Stimulated activated CD4-positive, alpha-beta T cell treated with anti-CD3 and anti-CD28 coated beads, Interleukin-15, amount 100 ng/mL, for 1 hour (primary cell): ENCODE measurements at places on chromosomes 7 and 10.

- DNase-seq = no peak
Measured at GRCh38 chr10:36634916-36635315, 490.5 kb upstream of the ANKRD30A start.

GRCh38 chr10:73763343-73763742, 18.5 kb upstream of the CHCHD1 start:
- no peak for DNase-seq

DNA sequence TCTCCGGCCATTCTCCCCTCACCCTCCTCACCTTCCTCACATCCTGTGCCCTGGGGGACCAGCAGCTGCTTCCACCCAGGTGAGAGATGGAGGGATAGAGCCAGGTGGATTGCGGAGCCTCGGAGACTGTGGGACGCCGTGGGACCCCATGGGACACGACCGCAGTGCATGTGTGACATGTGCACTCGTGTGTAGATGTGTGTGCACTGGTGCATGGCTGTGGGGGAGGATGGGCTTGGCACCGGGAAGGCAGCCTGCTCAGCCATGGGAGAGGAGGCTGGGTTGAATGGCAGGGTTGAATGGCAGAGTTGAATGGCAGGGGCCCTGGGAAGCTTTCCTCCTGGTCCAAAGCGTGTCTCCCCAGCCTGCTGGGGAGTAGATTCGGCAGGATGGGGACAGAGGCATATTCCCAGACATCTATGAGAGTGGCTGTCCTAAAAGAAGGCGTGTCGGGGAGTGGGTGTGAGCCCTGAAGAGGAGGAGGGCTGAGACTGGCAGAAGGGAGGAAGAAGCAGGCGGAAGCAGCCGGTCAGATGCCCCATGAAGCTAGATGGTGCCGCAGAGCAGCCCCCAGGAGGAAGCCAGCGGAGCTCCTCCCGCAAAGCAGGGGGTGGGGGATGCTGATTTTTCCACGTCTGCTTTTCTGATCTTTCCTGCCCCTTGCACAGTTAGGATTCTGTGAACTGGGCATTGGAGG, 815 bp downstream of the GIMAP8 start:
- DNase-seq = peak; percentile 37

DNA sequence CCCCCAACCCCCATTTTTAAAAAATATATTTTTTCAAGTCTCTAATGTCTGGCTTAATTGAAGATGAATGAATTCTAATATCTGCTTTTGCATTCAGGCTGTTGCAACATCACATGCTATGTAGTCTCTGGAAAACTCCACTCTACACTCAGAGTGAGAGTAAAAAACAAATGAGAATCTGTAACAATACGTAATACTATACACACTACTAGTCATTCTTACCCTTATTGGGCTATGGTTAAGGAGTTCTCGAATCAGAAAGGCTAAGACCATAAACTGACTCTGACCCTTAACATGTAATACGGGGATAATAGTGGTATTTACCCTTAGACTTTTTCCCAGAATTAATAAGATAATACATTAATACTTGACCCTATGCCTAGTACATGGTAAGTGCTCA, 42.9 kb upstream of the TMEM168 start:
- no peak for DNase-seq

- DNase-seq = no peak
Measured at GRCh38 chr10:35563261-35563891, 41.8 kb upstream of the GJD4 start.

DNA sequence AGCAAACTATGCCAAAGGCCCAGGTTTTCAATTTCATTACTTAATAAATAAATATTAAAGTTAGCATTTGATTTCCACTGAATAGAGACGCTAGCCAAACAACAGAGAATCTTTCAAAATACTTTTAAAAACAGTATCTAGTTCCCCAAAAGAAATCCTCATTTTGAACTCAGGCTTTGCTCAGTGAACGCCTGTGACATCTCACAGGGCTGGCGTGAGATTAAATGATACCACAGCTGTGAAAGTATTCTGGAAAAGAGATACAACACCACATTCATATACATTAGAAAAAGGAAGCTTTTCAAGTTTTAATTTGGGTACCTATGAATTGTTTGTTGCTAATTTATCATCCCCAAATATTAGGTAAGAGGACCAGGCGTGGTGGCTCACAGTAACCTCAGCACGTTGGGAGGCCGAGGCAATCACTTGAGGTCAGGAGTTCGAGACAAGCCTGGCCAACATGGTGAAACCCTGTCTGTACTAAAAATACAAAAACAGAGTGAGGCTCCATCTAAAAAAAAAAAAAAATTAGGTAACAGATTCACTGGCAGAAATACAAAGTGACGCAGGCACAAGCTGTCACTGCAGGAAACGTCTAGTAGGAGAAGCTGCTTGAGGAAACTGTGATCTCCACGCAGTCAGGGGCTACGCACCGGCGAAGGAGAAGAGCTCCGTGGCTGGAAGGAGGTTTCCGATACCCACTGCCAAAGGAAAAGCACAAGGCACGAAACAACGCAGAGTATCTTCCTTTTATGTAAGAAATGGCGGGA, 50.0 kb downstream of the AMZ1 start:
- no peak for DNase-seq

GRCh38 chr7:24652251-24652939, 79.1 kb downstream of the PALS2 start:
- DNase-seq = no peak

- DNase-seq = no peak
Measured at GRCh38 chr10:70693619-70694335, 21.5 kb downstream of the ADAMTS14 start.

- no peak for DNase-seq
Measured at GRCh38 chr10:67115972-67116371, 190.1 kb downstream of the LRRTM3 start.

GRCh38 chr7:91311839-91312238, 47.6 kb downstream of the FZD1 start:
- DNase-seq = no peak

DNA sequence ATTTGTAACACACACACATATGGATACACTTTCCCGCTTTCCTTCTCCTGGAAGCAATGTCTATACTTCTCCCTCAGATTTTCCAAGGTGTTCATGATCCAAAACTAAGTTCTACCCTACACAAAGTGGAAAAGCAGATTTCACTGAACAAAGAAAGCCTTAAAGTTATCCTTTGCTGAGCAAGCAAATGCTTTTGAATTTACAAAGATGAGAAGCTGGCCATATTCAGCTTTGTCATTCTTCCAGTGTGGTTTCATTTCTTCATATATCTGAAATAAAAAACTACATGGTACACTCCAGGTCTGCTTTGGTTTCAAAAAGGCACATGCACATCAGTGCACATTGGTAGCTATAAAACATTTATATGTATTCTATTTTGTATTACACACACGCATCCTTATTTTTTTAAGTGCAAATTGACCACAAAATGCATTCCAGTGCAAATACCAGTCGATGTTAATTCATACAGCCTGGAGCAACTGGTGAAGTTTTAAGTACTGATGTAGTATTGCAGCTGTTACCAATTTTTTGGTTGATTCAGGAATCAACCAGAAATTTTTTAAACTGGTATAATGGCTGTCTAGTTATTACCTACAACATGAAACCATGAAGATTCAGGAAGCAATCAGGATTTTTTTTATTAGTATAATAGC, 65.5 kb upstream of the SRPK2 start:
- DNase-seq = no peak

GRCh38 chr7:157757211-157757610, 420.4 kb downstream of the DNAJB6 start:
- no peak for DNase-seq

DNA sequence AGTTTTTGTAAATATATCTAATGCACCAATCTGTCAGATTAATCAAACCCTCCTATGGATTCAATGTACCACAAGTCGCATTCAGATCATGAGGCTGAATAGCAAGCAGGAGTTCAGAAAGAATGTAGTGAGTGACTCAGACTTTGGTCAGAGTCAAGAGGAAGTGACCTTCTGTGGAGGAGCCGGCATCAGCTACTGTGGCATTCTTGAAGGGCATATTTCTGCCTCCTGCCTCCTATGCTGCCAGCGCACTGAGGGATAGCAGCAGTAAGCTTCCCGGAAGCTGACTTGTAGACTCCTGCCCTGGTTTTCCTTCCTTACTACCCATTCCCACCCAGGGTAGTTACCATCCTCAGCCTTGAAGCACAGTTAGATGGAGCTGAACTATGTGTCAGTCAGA, 867.5 kb downstream of the NRG3 start:
- DNase-seq = no peak

GRCh38 chr7:69739931-69740431, 141.7 kb downstream of the AUTS2 start:
- no peak for DNase-seq

GRCh38 chr7:83876593-83876992, 227.7 kb upstream of the SEMA3E start:
- no peak for DNase-seq

GRCh38 chr10:25177093-25177753, 2.4 kb downstream of the GPR158 start:
- DNase-seq = no peak

GRCh38 chr10:7561216-7561893, 105.4 kb downstream of the ITIH5 start:
- no peak for DNase-seq

DNA sequence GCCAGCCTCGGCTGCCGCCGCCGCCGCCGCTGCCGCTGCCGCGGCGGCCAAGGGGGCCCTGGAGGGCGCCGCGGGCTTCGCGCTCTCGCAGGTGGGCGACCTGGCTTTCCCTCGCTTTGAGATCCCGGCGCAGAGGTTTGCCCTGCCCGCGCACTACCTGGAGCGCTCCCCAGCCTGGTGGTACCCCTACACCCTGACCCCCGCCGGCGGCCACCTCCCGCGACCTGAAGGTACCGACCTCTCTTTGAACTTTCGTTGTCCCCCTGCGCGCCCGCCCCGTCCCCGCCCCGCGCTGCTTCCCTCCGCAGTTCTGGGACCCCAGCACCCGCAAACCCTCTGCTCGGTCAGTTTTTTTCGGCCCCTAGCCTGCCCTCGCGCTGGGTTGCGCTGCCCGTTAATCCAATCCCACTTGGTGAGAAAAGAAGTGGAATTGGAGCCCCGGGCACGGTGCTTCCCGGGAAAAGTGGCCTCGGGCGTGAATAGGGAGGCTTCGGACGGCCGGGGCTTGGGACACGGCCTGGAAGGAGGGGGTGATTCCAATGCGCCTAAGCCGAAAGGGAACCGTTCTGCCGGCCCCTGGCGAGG, 543 bp downstream of the HMX3 start:
- DNase-seq = no peak
